ENCODE measurements at places on chromosomes 1 and 21.
A peak's percentile ranks its signal among the peaks of the same experiment; 100 is the strongest.

DNA sequence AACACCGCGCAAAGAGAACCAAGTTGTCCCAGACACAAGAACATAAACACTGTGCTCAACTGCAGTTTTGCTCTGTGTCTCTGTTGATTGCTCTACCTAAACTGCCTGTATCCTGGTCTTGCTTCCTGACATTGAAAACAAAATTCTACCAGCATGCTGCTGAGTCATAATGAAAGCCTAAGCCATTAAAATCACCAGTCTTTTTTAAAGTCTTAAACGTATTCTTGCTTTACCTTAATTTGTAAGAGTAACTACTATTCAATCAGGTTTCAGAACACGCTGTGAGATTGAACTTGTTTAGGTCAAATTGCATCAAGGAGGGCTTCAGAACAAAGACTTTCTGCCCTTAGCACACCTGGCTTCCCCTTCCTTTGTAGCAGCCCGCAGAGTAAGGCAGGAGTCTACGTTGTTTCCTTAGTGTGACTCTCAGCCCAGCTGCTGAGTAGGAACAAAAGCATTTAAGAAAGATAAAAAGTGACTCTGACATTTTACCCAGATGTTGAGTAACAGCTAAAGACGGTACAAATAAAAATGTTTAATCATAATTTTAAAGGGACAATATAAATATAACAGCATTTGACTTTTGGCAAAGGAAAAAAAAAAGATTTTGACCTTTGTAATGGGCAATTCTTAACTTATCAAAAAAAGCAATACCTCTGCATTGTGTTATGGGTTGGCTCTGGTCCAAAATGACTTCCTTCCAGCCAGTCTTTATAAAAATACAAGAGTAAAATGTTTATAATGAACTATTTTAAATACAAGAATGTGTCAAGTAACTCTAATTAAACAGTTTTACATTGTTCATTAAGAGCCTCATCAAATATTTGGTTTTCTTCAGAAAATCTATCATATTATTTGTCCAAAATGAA is 186.9 kb upstream of the ADGRL4 start:
- H3K27me3 ChIP-seq: no peaks in the 10 kb centered on the region
- no peak for DNase-seq
- H3K4me1 ChIP-seq: no peaks in the 10 kb centered on the region
- H3K36me3 ChIP-seq: no peaks in the 10 kb centered on the region
- no peak overlapping the region for H3K27ac ChIP-seq

GRCh38 chr1:59428828-59429227 is 131.9 kb downstream of the FGGY start:
- no peaks in the 10 kb centered on the region for H3K27me3 ChIP-seq
- no peaks in the 10 kb centered on the region for H3K36me3 ChIP-seq
- DNase-seq: no peak
- no peak overlapping the region for H3K4me3 ChIP-seq

DNA sequence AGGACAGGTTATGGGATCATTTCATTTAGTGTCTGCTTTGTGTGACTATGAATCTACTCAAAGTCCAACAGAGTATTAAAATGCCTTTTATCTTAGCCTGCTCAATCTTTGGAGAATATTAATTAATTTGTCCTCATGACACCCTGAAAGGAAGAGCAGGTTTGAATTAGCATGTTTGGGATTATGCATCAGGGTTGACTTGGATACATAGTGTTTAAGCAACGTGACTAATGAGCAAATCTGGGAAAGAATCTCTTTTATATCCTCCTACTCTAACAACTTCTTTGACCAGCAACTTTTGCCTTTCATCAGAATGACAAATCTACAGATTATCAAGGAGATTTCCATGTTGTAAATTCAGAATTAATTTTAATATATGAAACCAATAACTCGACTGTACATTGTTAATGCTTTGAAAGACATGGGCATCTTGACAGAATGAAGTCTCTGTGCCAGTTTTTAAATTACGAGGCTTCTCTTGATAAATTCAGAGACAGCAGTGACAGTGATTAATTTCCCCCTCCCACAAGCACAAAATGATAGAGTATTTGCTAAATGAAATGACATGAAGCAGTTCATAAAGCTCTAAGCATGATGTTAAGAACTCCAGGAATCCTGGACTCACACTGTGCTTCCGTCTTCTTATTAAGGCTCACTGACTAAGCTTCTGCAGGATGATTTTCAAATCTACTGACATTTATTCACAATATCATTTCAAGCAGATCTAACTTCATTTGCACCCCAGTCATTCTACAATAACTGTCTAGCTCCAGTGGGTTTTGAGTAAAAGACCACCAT is 156.5 kb downstream of the PCNX2 start:
- H3K4me1 ChIP-seq: no peaks in the 10 kb centered on the region
- H3K4me3 ChIP-seq: no peak overlapping the region
- DNase-seq: no peak
- no peak overlapping the region for H3K27ac ChIP-seq
- no peaks in the 10 kb centered on the region for H3K27me3 ChIP-seq

DNA sequence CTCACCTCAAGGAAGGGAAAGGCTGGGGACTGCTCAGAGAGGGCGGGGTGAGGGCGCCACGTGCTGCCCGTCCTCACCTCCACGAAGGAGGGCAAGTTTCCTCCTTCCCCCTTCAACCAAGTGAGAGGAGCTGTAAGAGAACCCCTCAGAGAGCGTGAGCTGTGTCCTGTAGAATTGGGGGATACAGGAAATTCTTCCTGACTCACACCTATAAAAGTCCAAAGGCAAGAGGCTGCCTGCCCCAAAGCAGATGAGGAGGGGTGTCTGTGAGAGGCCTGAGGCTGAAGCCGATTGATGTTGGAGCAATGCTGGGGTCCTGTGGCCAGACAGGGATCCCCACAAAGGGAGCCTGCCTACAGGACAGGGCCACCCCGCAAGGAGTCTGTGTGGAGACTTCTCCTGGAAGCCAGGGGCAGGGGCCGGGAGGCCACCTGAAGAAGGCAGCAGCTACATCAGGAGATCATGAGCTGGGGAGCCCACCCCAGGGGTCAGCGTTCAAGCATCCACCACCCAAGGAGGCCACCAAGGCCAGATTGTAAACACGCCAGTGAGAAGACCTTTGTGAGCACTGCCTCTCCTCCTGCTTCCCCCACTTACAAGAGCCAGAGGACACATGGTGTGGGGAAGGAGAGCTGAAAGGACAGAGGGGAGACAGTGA is 27.7 kb downstream of the S100A6 start:
- H3K4me3 ChIP-seq: no peak overlapping the region
- DNase-seq: peak; percentile 60
- no peaks in the 10 kb centered on the region for H3K27me3 ChIP-seq
- H3K4me1 ChIP-seq: peaks cover 25% of the 10 kb centered on the region
- H3K36me3 ChIP-seq: no peaks in the 10 kb centered on the region

DNA sequence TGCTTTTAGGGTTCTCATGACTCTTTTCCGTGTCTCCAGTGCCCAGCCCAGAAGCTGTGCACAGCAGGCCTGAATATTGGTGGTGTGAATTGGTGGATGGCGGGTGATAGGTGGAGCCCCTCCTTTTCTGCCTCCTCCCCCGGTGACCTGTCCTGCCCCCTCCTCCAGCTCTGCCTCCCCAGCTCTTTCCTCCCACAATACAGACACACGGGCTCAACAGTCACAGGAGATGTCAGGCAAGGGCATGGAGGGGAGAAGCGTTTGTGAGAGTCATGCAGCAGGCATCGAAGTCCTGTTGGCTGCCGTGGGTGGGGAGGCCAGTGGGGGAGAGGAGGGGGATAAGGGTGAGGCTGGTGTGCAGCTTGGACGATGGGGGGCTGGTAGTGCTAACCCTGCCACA is 17.3 kb upstream of the TTC4 start:
- H3K36me3 ChIP-seq: peaks cover 17% of the 10 kb centered on the region
- no peak overlapping the region for H3K4me3 ChIP-seq
- H3K27ac ChIP-seq: no peak overlapping the region
- no peak for DNase-seq
- H3K4me1 ChIP-seq: no peaks in the 10 kb centered on the region
- H3K27me3 ChIP-seq: no peaks in the 10 kb centered on the region

All from ascending aorta (tissue), 2 donors.